ENCODE measurements at places on chromosomes 5 and 9. TPM values are rescaled to one million over a fixed set of nuclear protein-coding genes. Genes with fewer than 3 reads are reported as not detected.

Gene RASGEF1C
- total RNA-seq = not detected

- no peak overlapping the region for H3K4me3 ChIP-seq
- H3K4me1 ChIP-seq = no peaks in the 10 kb centered on the region
- H3K27ac ChIP-seq = no peak overlapping the region
- no peaks in the 10 kb centered on the region for H3K27me3 ChIP-seq
- no peaks in the 10 kb centered on the region for H3K36me3 ChIP-seq
Measured at GRCh38 chr5:122267185-122267584, 44.9 kb upstream of the SNCAIP start.

GRCh38 chr5:112077180-112077579, 320.2 kb upstream of the NREP start:
- H3K4me3 ChIP-seq = no peak overlapping the region
- DNase-seq = no peak
- no peaks in the 10 kb centered on the region for H3K27me3 ChIP-seq
- H3K36me3 ChIP-seq = no peaks in the 10 kb centered on the region
- H3K27ac ChIP-seq = no peak overlapping the region
- no peaks in the 10 kb centered on the region for H3K4me1 ChIP-seq

GRCh38 chr5:72390836-72391235, 70.7 kb downstream of the PTCD2 start:
- no peak overlapping the region for H3K27ac ChIP-seq
- DNase-seq = no peak
- H3K36me3 ChIP-seq = no peaks in the 10 kb centered on the region

Data from Peyer's patch (tissue), 4 donors.